ENCODE measurements at places on chromosomes 2 and 18.

DNA sequence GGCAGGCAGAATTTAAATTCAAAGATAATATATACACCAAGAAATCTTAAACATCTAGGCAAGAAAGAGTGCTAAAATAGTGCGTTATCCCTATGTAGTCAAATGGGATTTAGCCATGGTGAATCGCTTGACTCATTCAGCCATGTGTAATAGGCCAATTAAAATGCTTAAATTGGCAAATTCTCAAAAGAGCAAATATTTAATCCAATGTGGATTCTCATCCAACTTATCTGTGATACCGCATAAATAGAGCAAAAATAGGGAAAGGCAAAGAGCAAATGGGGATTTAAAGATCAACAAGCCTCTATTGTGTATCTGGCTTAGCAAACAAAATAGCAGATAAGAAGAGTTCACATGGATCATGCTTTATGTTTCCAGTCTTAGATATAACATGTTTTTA lies 123.2 kb upstream of the RPRM start:
- DNase-seq, result no peak

DNA sequence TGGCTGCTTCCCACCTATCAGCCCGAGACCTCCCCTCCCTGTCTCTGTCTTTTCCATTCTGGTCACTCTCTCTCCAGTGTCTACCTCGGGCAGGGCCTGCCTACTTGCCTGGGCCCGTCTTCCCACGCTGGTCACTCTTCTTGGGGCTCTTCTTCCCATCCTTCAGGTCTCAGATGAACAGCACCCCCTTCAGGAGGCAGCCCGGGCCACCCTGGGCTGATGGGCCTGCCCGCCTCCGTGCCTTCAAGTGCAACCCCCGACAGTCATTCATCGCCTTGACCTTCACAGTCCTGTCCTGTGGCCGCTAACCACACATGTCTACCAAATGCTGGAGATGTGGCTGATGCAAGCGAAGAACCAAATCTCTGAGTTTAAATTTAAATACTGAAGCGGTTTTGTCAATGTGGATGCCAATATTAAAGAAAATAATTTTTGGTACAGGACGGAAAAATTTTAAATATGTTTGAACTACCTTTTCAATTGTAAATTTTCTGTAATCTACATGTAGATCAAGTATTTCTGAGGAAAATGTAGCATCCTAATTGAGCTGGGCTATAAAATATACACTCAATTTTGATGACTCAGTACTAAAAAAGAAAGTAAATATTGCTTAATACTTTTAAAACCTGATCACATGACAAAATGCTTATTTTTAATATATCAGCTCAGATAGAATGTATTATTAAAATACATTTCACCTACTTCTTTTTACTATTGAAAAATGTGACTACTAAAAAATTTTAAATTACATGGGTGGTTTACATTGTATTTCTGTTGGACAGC lies 96.4 kb downstream of the LAMA1 start:
- no peak for DNase-seq

DNA sequence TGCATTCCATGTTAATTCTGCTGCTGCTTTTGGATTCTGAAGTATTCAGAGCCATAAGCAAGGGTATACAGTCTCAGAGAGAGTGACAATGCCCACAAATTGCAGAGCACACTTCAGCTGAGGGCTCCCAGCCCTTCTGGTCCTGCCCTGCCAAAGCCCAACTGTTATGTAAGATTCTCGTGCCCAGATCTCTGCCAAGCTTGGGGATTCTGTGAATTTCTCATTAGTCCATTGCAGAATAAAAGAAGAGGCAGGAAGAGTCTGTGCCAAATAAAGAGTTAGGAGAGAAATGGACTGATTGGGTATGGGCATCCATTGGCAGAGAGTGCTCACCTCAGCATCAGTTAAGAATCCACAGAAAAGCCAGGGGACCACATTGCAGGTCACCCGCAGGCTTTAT lies 112.0 kb upstream of the PNPT1 start:
- no peak for DNase-seq

DNA sequence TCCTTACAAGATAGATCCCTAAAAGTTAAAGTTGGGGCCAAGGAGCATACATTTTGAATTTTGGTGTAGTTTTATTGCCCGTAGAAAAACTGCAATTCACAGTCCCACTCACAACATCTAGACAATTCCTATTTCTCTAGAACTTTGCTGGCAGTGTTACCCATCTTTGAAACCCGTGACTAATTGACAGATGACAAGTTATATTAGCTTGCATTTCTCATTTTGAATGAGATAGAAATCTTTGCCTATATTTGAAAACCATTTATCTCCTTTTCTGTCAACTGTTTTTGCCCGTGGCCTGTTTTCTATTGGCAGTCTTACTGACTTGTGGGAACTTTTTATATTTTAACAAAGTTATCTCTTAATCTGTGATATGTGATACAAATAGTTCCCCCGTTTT lies 50.0 kb downstream of the OXER1 start:
- DNase-seq, result no peak

- DNase-seq, result no peak
Measured at GRCh38 chr2:178208817-178209216, 14.5 kb downstream of the OSBPL6 start.

All from SJSA1 (cell line).